ENCODE measurements at places on chromosomes 16 and 17. TPM values are rescaled to one million over a fixed set of nuclear protein-coding genes. Genes with fewer than 3 reads are reported as not detected.

- DNase-seq, result no peak
These were observed 9.1 kb upstream of the SCNN1B start for GRCh38 chr16:23293016-23293415.

DNA sequence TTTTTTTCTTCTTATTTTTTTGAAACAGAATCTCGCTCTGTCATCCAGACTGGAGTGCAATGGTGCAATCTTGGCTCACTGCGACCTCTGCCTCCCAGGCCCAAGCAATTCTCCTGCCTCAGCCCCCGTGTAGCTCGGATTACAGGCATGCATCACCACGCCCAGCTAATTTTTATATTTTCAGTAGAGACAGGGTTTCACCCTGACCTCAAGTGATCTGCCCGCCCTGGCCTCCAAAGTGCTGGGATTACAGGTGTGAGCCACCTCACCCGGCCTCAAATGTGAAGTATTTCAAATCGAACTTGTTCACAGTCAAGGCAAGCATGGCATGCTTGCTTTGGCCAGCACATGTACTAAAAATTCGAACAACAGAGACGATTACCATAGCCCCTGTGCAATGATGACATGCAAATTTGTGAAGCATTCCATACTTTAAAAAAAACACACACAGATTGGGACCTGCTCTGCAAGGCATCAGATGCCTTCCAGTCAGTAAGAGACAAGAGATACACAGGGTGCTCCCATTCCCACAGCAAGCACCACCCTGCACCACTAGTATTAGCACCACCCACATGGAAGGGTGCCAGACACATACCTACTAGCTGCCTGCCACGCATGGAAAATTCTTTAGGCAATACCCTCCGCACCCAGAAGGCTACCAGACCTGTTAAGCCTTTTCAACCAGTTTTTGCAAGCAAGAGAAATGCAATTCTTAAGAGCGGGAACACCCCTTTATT is 47.2 kb downstream of the ANKRD11 start:
- peak; percentile 47 for DNase-seq

DNA sequence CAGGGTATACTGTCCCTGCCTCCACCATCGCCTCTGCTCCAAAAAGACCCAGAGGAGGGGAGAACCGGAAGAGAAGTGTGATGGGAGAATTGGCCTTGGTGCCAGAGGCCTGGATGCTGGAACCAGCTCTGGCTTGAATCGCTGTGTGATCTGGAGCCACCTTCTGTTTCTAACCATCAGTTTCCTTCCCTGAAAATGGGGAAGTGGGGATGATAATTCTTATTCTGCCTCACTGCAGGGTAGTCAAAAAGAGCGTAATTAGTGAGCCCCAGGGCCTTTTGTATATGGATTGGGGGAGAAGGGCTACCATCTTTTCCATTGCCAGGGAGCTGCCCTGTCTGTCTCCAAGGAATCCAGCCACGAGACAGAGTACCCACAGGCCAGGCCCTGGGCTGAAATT is 52.2 kb downstream of the CCT6B start:
- no peak for DNase-seq

GRCh38 chr17:78962345-78962983 is 17.3 kb downstream of the LGALS3BP start:
- no peak for DNase-seq

Gene SLC52A1
- total RNA-seq, result 0.47 TPM

Gene CHD3
- total RNA-seq, result 108 TPM
